ENCODE measurements at places on chromosomes 2 and 18.

DNA sequence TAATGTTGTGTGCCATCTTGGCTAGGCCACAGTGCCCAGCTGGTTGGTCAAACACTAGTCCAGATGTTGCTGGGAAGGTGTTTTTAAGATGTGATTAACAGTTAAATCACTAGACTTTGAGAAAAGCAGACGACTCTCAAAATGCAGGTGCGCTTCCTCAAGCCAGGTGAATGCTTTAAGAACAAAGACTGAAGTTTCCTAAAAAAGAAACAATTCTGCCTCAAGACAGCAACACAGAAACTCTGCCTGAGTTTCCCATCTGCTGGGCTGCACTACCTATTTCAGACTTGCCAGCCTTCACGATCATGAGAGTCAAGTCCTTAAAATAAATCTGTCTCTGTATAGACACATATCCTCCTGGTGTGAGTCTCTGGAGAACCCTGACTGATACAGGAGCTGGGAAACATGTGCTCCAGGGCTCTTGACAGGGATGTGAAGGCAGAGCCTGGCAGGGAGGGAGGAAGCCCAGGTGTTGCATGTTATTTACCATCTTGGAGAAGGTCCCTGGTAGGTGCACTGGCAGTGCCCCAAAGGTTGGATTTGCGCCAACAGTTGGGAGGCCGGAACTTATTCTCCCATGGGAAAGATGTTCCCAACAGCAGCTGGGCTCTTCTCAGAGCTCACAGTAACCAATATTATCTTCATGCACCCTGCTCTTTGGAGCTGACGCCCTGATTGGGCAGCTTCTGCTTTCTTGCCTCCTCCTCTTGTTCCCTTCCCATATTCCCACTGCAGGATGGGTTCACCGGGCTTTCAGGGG lies 43.9 kb downstream of the ST6GAL2 start:
- no peak for DNase-seq

DNA sequence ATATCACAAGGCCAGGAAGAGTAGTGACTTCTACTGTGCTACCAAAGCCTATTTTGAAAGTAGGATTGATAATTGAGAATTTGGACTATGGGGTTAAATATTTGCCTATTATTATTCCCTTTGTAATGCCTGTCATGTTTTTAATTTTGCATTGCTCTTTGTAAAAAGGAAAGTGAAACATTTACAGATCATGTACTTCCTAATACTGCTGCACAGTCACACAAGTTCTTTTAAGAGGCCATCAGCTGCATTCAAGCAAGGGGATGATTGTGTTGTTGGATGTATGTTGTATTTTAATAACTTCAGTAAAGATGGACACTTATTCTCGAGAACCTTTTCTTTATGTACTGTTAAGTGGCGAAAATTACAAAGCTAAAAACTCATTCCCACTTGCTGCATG lies 70.1 kb downstream of the PLEKHA3 start:
- DNase-seq = no peak

DNA sequence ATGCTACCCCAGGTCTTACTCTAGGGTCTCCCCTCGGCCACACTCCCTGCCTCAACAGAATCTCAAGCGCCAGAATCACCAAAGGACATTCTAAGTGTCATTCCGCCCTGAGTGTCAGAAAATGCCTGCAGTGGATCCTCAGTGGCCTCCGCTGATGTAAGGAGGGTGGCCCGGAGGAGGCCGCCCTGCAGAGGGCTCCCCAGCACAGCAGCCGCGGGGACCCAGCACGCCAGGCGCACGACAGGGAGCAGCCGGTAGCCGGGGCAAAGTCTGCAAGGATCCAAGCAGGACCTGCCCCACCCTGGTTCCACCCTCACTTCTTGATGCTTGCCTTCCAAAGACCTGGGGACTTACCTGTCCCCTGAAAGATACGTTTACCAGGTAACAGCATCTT lies 54.2 kb upstream of the ID2 start:
- DNase-seq = no peak

- DNase-seq = no peak
Observed at GRCh38 chr2:100059638-100060037, 82.8 kb downstream of the AFF3 start.

- no peak for DNase-seq
Observed at GRCh38 chr2:187310701-187311100, 137.4 kb downstream of the CALCRL start.

- no peak for DNase-seq
Observed at GRCh38 chr2:159035790-159036411, 67.5 kb downstream of the TANC1 start.

DNA sequence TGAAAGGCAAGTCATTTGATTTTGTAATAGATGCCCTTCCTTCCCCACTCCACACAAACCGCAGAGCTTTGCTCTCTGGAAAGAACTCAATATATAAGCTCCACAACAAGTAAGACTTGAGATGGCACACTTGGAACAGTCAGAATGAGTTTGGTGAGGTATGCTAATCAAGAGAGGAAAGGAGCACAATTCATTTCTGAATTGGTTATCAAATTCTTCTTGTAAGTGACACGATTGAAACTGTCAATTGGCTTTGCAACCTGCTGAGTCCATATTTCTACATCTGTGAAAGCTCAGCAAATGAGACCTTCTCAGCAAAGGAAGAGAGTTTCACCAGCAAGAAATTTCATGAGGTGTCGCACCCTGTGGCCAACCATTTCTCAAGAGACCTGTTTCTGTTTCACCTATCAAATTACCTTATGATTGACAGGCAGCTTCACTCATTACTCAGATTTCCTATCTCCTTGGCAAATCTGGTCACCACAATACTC lies 19.1 kb downstream of the CTLA4 start:
- no peak for DNase-seq

DNA sequence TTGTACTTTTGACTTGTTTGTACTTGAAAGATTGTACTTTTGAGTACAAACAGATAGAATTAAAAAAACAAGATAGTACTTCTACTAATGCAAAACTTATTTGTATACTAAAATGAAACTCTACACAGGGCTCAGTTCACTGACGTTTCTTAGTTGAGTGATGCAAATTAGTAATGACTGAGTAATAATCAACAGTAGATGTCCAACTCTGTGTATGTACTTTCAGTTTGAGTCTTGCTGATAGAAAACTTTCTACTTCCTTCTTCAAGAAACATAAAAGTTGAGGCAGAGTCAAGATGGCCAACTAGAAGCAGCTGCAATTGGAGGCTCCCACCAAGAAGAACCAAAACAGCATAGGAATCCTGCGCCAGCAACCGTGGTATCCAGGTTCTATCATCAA lies 585.0 kb downstream of the NR4A2 start:
- no peak for DNase-seq

DNA sequence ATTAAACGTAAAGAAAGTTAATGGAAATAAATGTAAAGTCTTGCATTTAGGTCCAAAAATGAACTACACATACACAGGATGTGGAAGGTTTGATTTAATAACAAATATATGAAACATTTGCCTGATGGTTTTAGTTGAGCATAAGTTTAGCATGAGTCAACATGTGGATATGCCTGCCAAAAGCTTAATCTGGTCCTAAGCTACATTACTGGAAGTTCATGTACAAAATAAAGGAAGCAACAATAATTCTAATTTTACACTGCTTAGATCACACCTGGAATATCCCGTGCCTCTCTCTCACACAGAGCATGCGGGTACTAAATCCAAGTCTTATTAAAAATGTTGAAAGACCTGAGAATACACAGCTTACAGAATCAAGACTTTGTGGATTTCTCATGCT lies 276.5 kb upstream of the NRP2 start:
- DNase-seq = no peak

DNA sequence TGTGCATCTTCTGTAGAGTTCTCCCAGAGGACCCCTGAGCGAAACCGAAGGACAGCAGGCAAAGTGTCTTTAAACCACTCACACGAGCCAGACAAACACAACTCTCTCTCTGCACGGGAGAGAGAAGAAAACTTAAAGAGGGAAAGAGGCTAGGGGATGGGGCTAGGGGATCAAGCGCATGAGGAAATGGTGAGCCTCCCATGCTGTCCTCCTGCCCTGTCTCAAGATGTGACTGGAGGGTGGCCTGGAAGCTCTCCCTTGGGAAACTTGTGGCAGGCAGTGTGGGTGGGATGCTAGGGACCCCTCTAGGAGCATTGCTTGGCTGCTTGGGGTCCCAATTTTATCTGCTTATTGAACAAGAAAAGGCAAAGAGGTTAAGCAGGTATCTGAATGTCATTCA lies 44.5 kb downstream of the CYP26B1 start:
- DNase-seq = no peak

DNA sequence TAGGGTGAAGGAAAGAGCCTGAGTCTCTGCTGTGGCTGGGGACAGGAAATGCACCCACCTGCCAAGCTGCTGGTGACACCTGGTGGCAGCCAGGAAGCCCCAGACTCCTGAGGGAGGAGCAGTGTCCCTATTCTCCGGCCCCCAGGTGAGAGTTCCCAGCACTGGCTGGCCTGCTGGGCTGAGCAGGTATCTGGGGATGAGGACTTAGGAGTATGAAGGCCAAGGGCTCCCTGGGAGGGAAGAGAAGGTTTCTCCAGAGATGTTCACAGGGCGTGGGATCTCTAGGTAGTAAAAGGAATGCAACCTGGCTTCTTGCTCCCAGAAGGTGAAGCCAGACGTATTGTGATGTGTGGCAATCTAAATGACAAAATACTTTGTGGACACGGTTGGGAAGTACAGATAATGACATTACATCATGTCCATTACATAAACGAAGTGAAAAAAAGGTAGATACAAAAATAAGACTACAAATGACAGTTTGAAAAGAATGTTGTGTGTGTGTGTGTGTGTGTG lies 75.8 kb upstream of the SLC1A4 start:
- DNase-seq = no peak

- DNase-seq = no peak
Observed at GRCh38 chr2:3355951-3356569, 21.6 kb downstream of the EIPR1 start.

DNA sequence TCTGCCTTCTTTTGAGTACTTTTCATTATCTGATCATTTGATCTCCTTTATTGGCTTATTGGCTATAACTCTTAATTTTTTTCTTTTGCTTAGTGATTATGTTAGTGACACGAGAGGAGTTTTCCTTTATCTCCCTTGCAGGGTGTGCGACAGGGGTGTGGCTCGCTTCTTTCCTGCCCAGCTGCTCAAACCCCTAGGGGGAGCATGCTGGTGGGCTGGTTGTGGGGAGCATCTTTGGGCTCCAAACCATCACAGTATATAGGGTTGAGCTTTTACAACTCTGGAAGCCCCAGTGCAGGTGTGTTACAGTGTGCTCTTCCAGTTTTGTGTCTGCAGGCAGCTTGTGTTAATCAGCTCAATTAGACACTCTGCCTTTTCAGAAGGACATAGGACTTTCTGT lies 357.0 kb upstream of the TMEFF2 start:
- DNase-seq = no peak

DNA sequence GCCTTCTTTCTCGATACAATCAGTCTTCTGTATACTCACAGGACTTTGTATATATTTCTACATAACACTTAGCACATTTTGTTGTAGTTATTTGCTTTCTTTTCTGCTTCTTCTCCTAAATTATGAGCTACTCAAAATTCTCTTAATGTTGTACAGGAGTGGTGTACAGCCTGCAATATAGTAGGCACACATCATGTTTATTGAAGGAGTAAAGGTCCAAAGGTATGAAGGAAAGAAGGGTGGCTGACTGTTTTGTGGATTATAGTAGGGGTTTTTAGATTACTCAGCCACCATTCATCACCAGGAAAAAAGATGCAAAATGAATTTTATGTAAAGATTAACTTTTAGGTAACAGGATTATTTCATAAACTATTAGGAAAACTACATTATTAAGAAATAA lies 54.1 kb downstream of the C18orf54 start:
- no peak for DNase-seq

GRCh38 chr2:211035548-211036185 lies 479.3 kb downstream of the CPS1 start:
- DNase-seq = peak; percentile 5

- no peak for DNase-seq
Observed at GRCh38 chr2:108612153-108612513, 77.9 kb downstream of the LIMS1 start.
